ENCODE measurements at places on chromosomes 12 and 14. TPM values are rescaled to one million over a fixed set of nuclear protein-coding genes. Genes with fewer than 3 reads are reported as not detected.
A peak's percentile ranks its signal among the peaks of the same experiment; 100 is the strongest.

The INHBE gene
- total RNA-seq: not detected

The FAM222A gene
- total RNA-seq: 1.4 TPM

The FAM181A gene
- not detected for total RNA-seq

The RIMKLB gene
- 20.8 TPM for total RNA-seq

The MUCL1 gene
- total RNA-seq: not detected

The CDKN3 gene
- not detected for total RNA-seq

The TMTC1 gene
- total RNA-seq: 17.1 TPM

The SLCO1A2 gene
- total RNA-seq: not detected

The KRT7 gene
- 1.6 TPM for total RNA-seq

DNA sequence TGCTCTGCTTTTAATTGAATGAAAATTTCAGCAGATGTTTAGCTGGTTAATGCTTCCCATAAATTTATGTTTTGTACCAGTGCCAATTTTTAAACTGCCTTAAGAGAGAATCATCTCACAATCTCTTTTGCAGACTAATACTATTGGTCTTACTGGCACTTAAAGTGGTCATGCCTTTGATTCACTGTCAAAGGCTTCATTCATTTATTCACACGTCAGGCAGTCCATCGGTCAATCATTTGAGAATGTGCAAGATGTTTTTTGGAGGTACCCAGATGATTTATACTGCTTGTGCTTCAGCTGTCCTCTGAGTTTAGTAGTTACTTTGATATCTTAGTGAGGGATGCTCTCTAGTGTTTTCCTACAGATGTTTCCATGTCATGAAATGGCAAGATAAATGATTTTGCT is 83.4 kb downstream of the NAV3 start:
- H3K4me3 ChIP-seq: no peak overlapping the region
- H3K27ac ChIP-seq: no peak overlapping the region
- no peaks in the 10 kb centered on the region for H3K36me3 ChIP-seq
- no peaks in the 10 kb centered on the region for H3K4me1 ChIP-seq

DNA sequence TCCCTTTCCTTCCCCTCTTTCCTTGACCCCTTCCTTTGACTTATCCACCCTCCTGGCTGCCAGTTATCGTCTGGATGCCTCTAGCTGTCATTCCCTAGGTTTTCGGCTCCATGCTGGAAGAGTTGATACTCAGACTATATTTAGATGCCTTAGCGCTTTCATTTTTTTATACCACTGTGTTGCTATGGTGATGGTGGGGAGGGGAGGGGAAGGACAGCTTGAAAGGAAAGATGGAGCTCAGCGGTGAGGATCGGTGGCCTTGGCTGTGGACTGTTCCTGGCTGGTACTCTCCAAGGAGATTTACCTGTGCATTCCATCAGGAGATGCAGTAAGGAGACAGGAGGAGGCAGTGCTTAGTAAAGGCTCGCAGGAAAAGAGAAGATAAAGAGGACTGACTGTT is 108.7 kb downstream of the SLC8A3 start:
- no peaks in the 10 kb centered on the region for H3K36me3 ChIP-seq
- DNase-seq: no peak
- peaks cover 12% of the 10 kb centered on the region for H3K27me3 ChIP-seq

- H3K27me3 ChIP-seq: no peaks in the 10 kb centered on the region
- H3K4me1 ChIP-seq: no peaks in the 10 kb centered on the region
- no peak overlapping the region for H3K4me3 ChIP-seq
- DNase-seq: no peak
Observed at GRCh38 chr12:857611-858010, 91.9 kb downstream of the RAD52 start.

DNA sequence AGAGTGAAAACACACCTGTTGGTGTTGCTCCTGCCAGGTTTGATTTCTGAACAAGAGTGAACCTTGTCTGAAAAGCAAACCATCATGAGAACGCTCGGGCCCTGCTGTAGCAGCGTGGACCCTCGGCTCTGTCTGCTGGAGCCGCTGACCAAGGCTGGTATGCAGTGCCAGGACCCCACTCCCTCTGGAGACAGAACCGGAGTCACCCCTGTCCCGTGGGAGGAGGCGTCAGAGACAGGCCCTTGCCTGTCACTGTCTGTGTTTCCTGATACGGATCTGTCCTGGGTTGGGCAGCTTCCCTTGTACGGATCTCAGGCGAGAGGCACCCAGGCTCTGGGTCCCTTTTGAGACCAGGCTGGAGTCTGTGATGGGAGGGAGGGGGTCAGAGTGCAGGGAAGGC is 111.6 kb downstream of the ADGRD1 start:
- H3K27ac ChIP-seq: no peak overlapping the region
- H3K4me3 ChIP-seq: no peak overlapping the region
- no peaks in the 10 kb centered on the region for H3K36me3 ChIP-seq

- H3K4me3 ChIP-seq: peak overlapping the region; percentile 86
- no peaks in the 10 kb centered on the region for H3K36me3 ChIP-seq
- peak overlapping the region; percentile 80 for H3K27ac ChIP-seq
- H3K4me1 ChIP-seq: peaks cover 37% of the 10 kb centered on the region
Observed at GRCh38 chr12:132490422-132491137, 629 bp downstream of the FBRSL1 start.

DNA sequence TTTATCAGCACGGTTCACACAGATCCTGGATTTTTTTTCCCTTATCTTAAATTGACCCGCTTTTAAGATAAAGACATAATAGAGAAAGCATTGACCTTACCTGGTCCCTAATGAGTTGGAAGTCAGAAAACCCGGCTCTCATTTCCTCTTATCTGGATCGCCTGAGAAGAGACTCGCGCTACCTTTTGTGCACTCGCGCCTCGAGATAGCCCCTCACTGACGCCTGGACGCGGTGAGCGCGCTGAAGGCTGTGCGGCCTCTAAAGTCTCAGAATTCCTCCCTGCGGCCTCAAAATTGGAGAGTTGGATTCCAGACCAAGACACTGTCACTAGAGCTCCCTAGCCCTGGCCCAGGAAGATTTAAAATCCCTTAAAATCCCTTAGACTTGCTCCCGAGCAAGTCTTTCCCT is 7.0 kb downstream of the NKX2-1 start:
- peaks cover 98% of the 10 kb centered on the region for H3K27me3 ChIP-seq
- H3K27ac ChIP-seq: no peak overlapping the region
- no peak overlapping the region for H3K4me3 ChIP-seq
- no peaks in the 10 kb centered on the region for H3K4me1 ChIP-seq
- DNase-seq: no peak

DNA sequence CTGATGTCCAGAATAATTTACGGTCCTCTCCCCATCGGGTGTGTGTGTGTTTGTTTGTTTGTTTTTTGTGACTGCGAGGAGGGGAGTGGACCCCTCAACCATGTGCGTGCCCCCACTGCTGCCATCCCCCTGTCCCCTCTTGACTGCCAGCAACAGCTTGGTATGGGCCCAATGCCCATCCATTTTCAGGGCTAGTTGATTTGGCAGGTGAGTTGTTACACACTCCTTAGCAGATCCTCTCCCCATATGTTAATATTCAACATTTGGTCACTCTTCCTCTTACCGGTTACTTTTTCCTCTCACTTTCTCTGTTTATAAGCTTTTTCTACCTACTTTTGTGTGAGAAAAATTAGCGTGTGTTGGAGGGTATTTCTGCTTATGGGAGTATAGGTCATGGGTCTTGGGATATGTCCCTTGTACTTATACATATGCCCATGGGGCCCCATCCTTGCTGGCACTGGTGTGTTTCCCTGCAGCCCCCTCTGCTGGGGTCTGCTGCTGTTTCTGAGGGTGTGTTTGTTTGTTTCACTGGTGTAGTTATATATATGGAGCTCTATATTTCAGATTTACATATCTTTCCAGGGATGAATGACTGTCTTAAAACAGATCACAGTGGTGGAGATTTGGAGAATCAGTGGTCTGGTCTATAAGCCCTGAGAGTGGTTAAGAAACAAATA is 33.8 kb downstream of the ZFHX2 start:
- DNase-seq: no peak
- no peaks in the 10 kb centered on the region for H3K36me3 ChIP-seq
- no peaks in the 10 kb centered on the region for H3K27me3 ChIP-seq

GRCh38 chr12:71782017-71782416 is 27.4 kb downstream of the RAB21 start:
- DNase-seq: no peak
- H3K4me3 ChIP-seq: no peak overlapping the region
- H3K36me3 ChIP-seq: peaks cover 27% of the 10 kb centered on the region
- H3K27ac ChIP-seq: no peak overlapping the region

DNA sequence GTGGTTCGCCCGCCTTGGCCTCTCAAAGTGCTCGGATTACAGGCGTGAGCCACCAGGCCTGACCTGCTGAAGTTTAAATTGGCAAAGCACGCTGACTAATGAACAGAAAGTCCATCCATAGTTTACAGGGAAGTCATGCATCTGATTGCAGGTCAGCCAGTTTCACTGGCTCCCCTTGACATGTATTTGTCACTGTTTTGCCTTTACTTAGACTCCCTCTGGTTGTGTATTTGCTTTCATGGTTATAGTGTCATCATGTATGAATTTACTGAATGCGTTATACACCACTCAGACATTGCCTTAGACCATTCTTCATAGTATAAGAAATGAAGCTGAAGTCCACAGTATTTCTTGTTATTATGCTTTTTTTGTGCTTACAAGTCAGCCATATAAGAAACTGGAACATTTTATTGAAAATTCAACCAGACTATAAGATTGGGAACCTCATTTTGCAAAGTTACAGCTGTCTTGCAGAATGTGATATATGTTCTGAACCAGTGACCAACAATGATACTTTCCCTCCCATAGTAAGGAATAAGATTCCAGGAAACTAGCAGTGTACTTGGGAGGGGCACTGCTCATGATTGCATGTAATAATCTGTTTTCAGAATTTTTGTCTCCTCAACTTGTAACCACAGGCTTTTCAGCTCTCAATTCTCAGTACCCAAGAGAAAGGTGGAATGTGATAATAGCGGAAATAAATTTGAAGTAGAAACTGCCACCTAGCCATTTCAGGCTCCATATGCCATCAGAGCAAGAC is 51.9 kb upstream of the ATF7IP start:
- no peak overlapping the region for H3K4me3 ChIP-seq
- no peak overlapping the region for H3K27ac ChIP-seq
- H3K27me3 ChIP-seq: no peaks in the 10 kb centered on the region

- no peak overlapping the region for H3K4me3 ChIP-seq
Observed at GRCh38 chr12:88182416-88182815, 40.3 kb downstream of the TMTC3 start.

GRCh38 chr12:114636723-114637480 is 47.1 kb downstream of the TBX3 start:
- H3K36me3 ChIP-seq: no peaks in the 10 kb centered on the region
- no peak overlapping the region for H3K4me3 ChIP-seq
- DNase-seq: peak; percentile 8
- no peaks in the 10 kb centered on the region for H3K4me1 ChIP-seq
- H3K27ac ChIP-seq: no peak overlapping the region

- DNase-seq: no peak
- H3K36me3 ChIP-seq: no peaks in the 10 kb centered on the region
- H3K27ac ChIP-seq: no peak within 1 kb of the TSS
- H3K27me3 ChIP-seq: no peaks in the 10 kb centered on the region
- H3K4me3 ChIP-seq: no peak within 1 kb of the TSS
Observed at GRCh38 chr12:52434081-52434733, at the start of gene KRT75. TSS of gene KRT75 (minus strand) at chr12:52434371. CDS start at chr12:52434304, 67 bp downstream.

GRCh38 chr14:95250140-95250769 is 69.5 kb downstream of the CLMN start:
- H3K4me1 ChIP-seq: peaks cover 7% of the 10 kb centered on the region
- H3K27ac ChIP-seq: peak overlapping the region; percentile 79
- no peak for DNase-seq
- H3K4me3 ChIP-seq: no peak overlapping the region
- H3K27me3 ChIP-seq: no peaks in the 10 kb centered on the region
- no peaks in the 10 kb centered on the region for H3K36me3 ChIP-seq

DNA sequence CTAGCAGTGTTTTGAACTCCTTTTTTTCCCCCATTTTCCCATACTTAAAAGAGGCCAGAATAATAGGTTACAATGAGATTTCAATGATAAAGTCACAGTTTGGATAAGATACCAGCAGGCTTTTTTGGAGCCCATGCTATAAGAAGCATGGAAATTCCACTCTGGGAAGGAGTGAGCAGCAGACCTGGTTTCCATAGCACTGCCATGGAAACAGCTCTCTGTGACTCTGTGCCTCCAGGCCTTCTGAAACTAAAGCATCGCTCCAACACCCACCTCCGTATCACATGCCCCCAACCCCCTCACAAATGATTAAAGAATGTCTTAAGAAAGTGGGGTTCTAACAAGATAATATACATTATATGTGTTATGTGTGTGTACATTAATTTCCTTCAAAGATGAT is 165.0 kb downstream of the GRIN2B start:
- H3K4me1 ChIP-seq: no peaks in the 10 kb centered on the region
- H3K4me3 ChIP-seq: no peak overlapping the region
- no peaks in the 10 kb centered on the region for H3K27me3 ChIP-seq
- no peak for DNase-seq
- H3K27ac ChIP-seq: no peak overlapping the region
- H3K36me3 ChIP-seq: no peaks in the 10 kb centered on the region

DNA sequence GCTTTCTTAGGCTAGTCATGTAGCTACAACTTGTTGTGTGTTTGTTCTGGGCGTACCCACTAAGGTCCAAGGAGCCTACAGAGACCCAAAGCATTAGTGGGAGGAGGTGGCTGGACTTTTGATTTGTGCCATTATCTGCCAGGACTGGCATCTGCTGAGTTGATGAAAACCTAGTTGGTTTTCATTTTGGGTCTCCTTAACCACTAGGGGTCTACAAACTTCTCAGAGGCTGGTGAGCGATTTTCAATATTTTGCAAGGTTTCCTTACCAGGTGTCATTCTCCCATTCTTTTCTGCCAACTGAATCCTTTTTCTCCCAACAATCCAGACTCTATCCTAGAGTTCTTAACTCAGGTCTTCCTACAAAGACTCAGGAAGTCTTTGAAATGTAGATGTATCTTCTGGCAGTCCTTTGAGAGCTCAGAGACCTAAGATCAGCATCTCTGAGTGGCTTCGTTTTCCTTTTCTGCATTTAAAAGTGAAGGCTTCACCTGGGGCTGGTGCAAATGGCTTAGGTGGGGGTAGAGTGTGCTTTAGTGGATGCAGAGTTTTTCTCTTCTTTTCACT is 150.0 kb upstream of the RMST start:
- H3K4me3 ChIP-seq: no peak overlapping the region
- H3K27ac ChIP-seq: no peak overlapping the region
- no peak for DNase-seq
- H3K36me3 ChIP-seq: no peaks in the 10 kb centered on the region
- H3K4me1 ChIP-seq: no peaks in the 10 kb centered on the region

DNA sequence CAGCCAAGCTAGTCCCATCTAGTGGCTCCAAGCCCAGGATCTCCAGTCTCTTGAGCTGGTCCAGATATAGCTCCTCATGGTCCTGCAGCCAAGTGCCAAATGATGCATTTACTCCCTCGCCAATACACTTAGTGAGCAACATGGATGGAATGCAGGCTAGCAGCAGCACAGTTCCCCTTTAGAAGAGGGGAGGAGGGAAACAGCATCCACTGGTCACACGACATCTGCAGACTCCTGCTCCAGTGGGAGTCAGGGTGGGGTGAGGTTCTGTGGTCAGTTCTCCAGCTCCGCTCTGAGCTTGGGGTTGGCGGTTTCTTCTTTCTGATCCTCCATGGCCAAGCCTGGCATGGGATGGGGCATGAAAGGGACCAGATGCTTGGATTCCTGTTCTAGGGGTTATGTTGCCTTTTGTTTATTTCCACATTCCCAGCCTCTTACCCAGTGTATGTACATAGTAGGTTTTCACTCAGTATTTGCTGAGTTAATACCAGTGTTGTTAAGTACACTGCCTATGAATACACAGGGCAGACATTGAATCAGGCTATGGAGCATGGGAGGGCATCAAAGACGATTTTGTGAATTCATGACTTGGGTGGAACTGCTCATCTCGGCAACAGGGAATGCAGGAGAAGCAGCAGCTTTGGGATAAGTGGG is 57.3 kb downstream of the GALNT16 start:
- DNase-seq: peak; percentile 28
- H3K36me3 ChIP-seq: no peaks in the 10 kb centered on the region
- no peaks in the 10 kb centered on the region for H3K27me3 ChIP-seq
- no peaks in the 10 kb centered on the region for H3K4me1 ChIP-seq
